ENCODE measurements at places on chromosomes 5 and 9.

- peak; percentile 84 for DNase-seq
These were observed at the start of gene OXCT1 for GRCh38 chr5:41869724-41870626. OXCT1 (minus strand) TSS chr5:41870425; CDS start chr5:41870358, 67 bp downstream.

DNA sequence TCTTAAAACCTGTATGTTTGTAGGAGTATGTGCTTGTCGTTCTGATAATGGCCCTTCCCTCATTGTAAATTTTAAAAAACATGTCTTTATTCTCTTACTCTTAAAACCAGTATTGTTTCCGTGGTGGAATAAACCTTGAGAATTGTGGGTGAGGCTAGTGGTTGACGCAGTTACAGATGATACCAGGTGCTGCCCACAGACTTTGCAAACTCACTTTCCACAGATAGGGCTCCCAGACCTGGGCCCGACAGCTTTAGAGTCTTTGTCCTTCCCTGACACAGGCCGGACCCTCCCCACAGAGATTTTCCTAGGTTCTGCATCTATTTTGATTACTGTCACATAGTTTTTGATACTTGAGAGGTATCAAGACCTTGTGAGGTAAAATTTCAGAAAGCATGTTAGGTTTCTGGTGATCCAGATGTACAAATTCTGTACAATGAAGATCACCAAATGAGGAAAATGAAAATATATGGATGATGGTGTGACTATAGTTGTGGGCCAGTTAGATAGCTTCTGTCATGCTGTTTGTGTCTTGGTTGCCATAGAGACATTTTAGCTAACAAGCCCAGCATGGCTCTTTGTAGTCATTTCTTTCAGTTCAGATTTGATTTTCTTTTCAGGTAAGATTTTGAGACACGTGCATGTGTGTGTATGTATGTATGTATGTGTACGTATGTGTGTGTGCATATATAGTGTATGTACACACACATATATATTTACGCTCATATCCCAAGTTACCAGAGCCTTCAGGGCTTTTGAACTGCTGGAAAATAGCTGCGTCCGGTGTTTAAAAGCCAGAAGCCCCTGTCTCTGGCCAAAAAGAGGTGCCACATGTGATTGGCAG, 33.8 kb downstream of the DMRT1 start:
- no peak for DNase-seq

DNA sequence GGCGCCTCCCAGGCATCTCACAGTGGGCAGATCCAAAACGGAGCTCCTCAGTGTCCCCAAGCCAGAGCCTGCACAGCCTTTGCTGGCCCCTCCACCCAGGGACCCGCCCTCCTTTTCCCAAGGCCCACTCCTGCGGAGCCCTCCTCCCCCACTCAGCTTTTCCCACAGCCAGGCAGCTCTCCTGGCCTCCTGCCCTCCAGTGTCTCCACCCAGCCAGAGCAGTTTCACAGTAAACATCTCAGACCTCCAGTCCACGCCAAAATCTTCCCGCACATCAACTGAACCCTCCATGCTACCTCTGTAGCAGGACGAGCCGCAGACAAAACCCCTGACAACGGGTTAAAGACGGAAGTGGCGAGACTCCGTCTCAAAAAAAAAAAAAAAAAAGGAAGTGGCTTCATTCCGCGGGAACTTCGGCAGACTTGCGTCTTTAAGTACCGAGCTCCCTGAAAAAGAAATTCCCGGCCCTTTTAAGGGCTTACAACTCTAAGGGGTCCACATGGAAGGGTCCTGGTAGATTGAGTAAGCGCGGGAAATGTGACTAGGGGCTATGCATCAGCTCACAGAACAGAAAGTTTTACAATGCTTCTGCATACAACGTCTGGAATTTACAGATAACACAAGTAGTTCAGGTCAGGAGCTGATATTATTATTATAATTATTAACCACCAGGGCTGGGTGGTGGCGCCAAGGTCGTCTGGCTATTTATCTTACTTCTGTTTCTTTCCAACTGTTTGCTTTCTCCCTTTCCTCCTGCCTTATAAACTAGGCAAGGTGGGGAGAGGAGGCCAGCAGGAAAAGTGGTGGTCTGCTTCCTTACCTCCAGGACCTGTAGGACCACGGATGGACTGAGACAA, 11.4 kb upstream of the GRIN1 start:
- peak; percentile 43 for DNase-seq

DNA sequence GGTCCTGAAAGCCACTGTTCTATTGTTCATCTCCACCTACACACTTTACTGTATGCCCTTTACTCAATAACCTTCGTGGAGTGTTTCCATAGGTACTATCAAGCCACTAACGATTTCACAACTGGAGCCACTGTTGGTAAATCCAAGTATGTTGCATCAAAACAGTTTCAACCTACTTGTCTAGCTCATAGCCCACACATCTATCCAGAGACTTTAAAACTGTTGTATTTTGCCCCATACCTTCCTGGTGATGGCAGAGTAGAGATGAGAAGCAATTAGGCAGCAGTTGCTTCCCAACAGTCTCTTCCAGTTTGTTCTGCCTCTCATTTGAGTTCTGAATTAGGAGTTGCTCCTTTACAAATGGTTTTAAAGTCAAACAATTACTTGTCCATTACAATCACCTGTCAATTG, 607 bp downstream of the FAXDC2 start:
- DNase-seq = no peak

DNA sequence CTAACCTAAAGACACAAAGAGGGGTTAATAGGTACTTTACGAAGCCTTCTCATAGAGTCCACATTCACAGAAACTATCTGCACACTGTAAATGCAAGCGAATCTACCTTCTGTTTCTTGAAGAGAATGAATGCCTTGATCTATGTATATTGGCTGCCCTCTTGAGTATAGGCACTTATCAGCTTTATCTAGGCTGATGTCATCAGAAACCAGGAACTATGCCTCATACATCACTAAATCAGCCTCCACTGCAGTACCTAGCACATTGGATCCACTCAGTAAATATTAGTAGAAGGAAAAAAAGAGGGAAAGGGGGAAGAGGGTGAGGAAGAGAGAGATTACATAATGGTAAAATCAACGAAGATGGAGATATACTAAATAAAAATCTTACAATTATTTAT, 477.1 kb downstream of the CAAP1 start:
- DNase-seq = no peak

- no peak for DNase-seq
These were observed 46.9 kb upstream of the TCERG1 start for GRCh38 chr5:146400201-146400600.

- DNase-seq = no peak
These were observed 150.3 kb upstream of the SLC24A2 start for GRCh38 chr9:19938990-19939733.

DNA sequence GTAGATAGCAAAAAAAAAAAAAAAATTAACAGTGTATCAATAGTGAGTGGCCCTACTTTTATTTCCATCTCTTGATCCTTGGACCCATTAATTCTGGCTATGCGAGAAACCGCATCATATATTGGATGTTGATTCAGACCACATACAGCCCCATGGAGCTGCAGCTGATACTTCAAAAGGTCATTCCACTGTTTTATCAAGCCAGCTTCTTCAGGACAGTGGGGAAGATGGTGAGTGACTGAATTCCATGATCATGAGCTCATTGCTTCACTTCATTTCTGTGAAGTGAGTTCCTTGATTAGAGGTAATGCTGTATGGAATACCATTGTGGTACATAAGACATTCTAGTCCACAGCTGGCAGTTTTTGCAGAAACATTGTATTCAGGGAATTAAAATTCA, 222.9 kb upstream of the MEF2C start:
- no peak for DNase-seq

GRCh38 chr5:65512170-65512937, 30.6 kb upstream of the ADAMTS6 start:
- no peak for DNase-seq

DNA sequence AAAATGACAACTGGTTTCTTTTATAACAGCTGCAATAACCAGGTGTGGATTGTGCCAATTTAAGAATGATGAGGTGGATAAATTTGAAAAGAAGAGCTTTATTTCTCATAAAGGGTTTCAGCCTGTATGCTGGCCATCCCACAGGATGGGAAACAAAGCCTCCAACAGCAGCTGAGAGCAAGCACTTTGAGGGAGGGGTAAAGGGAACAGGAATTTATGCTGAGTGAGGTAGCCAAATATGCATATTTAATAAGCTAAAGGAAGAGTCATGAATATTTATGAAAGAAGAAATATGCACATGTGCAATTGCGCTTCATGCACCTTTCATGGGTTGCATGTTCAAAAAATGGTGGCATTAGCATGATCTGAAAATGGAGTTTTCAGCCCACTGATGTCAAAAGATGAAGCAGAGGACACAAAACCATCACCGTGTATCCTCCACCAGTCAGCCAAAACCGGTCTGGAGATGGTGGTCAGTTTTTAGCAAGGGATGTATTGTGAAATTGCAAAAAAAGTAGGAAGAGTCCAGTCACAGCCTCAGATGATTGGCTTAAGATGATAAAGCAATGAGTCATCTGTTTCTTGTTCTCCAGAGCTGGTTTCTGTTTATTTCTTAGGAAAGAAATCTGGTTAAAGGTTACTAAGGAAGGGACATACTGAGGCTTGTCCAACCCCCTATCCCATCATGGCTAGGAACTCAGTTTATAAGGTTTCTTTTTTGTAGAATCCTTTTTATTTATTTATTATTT, 47.9 kb downstream of the DEPDC1B start:
- no peak for DNase-seq

GRCh38 chr5:67805666-67806348, 409.7 kb upstream of the PIK3R1 start:
- DNase-seq = no peak

DNA sequence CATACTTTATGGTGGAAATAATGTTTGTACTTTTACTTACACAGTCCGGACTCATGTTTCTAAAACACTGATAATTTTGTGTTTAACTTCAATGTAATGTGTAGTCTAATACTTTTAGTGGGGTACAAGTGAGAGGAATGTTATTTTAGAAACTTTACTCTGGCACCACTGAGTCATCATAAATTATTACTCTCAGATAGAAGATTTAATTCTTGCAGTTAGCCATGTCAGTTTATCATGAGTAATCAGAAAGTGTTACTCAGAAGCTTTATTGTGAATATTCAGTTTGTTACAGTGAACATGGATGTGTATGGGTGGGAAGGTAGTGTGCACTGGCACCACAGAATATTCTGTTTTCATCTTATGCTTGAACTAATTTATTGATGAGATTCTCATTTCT, 20.0 kb downstream of the OGN start:
- DNase-seq = no peak
